ENCODE measurements at places on chromosomes 2 and 18. TPM values are rescaled to one million over a fixed set of nuclear protein-coding genes. Genes with fewer than 3 reads are reported as not detected.
A peak's percentile ranks its signal among the peaks of the same experiment; 100 is the strongest.

The GTF2A1L gene
- polyA plus RNA-seq: 0.65 TPM

DNA sequence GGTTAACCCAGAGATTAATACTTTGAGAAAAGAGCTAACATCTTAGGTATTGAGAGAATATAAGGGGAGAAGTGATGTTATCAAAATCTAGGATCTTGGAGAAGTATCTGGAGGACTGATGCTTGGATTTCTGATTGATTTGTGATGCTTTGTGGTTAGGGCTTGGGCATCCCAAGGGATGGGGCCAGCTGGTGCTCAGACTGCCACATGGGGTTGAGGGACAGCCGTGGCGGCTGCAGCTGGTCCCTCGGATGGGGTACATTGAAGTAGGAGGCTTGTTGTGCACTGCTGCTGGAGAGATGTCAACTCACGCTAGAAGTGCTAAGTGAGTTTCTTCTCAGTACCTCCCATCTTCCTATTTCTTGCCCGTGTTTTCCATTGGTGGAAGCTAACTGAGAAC, 22.4 kb downstream of the HRH4 start:
- no peak for DNase-seq

- DNase-seq: no peak
Observed at GRCh38 chr2:240287496-240288086, 147.1 kb upstream of the OTOS start.

- no peak for DNase-seq
Observed at GRCh38 chr2:78077633-78078032, 555.5 kb upstream of the LRRTM4 start.

DNA sequence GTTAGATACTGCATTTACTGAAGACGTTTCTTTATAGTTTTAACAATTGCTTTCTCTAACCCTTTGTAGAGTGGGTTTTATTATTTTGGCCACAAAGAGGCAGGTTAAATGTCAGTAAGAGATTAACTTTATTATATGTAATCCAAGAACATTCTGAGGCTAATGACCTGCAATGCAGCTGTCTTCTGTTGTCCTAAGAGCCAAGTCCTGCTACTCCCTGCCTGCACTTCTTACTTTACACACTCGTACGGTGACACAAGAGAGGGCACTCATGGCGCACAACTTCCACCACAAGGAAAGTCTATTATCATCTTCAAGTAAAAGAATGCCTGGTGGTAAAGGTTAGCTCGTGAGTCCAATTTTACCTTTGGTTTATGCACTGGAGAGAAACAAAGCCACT, 471.0 kb upstream of the HNMT start:
- no peak for DNase-seq

GRCh38 chr2:84880645-84881521, at the start of gene TRABD2A:
Gene TRABD2A (minus strand): TSS chr2:84881084. CDS start chr2:84881039, 45 bp downstream.
- DNase-seq: peak; percentile 81

DNA sequence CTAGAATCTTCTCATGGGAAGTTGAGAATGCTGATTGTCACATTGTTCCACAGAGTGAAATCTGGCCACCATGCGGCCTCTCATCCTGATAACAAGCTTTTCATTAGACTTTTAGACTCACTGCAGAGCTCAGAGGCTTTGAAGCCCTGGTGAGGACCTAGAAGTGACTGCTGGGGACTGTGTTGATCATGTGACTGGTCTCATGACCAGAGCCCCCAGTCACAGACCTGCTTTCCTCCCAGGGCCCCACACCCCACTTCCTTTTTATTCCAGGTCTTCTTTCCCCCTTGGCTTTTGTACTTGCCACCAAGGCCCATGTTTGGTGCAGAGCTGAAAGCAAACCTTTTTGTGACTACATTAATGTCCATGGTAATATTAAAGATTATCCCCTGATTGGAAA, 45.2 kb downstream of the PRKCE start:
- no peak for DNase-seq

The ANO7 gene
- polyA plus RNA-seq: 4.0 TPM

The LYG2 gene
- polyA plus RNA-seq: 0.99 TPM

The DPP4 gene
- 1.0 TPM for polyA plus RNA-seq

The C2orf66 gene
- not detected for polyA plus RNA-seq

DNA sequence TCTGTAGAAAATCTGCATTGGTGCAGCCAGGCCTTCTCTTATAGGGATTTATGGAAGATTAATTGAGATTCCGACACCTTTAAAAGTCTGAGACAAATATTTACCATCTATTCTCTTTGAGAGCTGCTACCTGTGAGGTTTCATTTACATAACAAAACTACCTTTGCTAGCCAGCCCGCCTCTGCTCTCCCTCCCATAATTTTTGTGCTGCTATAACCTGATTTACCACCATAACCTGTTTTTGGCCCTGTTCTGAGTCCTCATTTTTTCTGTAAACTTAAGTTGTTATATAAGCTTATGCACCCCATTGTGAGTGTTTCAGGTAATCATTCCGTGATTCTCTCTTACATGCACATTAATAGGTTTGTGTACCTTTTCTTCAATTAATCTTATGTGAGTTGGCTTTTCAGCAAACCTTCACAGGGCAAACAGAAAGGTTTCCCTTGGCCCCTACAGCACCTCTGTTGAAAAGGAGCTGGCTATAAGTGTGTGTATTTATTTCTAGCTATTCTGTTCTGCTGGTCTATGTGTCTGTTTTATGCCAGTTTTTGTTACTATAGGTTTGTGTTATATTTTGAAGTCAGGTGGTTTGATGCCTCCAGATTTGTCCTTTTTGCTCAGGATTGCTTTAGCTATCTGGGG, 114.9 kb upstream of the XIRP2 start:
- DNase-seq: peak; percentile 71

DNA sequence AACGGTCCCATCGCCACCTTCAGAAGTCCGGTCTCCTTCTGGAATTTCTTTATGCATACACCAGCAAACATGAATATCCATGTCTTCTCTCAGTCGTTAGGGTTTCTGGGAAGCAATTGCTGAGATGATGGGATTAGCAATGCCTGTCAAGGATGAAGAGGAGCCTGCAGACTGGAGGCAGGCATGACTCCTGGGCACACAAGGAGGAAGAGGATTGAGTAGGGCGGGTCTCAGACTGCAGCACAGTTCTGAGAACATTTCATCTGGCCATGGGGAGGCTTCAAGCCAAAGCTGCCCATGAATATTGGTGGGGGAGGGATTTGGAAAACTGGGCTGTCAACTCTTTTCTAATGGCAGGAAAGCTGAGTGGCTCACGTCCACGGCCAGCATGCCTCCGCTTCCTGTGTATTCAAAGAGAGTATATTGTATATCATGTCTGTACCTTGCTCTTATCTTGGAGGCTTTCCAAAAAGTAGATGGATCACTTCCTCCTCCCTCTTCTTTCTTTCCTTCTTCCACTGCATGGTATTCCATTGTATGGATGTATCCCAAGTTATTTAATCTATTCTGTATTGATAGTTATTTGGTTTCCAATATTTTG, 24.5 kb downstream of the MC2R start:
- DNase-seq: no peak

DNA sequence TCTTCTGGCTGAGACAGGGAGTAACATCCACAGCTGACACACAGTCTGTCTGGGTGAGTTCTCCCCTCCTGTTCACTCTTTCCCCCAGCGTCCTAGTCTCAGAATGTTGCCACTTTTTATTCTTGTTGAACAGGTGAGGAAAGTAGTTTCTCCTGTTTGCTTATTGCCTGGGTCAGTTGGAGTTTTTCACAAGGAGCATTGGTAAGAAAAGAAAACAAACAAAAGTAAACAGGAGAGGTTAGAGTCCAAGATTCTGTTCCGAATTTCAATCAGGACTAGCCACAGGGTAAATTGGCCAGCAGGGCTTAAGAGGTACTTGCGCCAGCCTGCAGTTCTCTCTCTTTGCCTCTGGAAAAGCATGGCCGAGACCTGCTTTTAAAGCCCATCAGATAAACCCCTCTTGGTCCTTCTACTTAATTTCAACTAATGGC, 255.0 kb upstream of the EPAS1 start:
- DNase-seq: peak; percentile 23

DNA sequence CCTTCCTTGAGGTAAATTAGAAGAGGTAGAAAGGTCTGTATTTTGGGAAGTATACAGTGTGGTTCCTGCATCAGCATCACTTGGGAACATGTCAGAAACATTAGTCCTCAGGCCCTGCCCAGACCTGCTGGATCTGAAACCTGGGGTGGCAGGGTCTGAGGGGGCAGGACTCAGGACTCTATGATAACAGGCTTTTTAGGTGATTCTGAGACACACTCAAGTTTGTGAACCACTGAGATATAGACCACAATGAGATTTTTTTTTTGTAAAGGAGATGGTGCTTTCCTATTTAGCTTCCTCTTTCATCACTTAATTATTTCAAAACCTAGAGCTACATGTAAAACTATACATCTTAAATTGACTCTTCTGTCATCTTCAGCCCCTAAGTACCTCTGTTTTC, 262.7 kb upstream of the SPOPL start:
- no peak for DNase-seq

The OTOS gene
- 0.40 TPM for polyA plus RNA-seq

GRCh38 chr2:163919717-163920116, 183.9 kb upstream of the FIGN start:
- DNase-seq: no peak

- no peak for DNase-seq
Observed at GRCh38 chr2:168722592-168722991, 79.8 kb upstream of the NOSTRIN start.

GRCh38 chr2:6883448-6884122, 6.0 kb downstream of the RSAD2 start:
- no peak for DNase-seq

- no peak for DNase-seq
Observed at GRCh38 chr2:190103144-190103543, 40.6 kb upstream of the MSTN start.

DNA sequence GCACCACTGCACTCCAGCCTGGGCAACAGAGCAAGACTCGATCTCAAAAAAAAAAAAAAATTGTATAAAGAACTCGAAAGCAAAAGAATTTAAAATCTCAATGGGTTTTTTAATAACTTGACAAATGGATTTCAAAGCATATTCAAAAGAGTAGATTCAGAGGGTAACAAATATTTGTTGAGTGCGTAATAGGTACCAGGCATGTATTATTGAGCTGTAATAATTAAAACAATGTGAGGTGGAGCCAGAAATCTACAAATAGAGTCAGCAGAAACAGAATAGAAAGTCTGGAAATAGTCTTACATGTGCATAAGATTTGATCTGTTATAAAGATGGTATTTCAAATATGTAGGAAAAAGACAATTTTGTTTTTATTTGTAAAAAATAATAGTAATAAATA, 19.1 kb upstream of the RAB11FIP5 start:
- DNase-seq: no peak

- DNase-seq: peak; percentile 87
Observed at GRCh38 chr2:70477441-70477844, 76.2 kb downstream of the TGFA start.

DNA sequence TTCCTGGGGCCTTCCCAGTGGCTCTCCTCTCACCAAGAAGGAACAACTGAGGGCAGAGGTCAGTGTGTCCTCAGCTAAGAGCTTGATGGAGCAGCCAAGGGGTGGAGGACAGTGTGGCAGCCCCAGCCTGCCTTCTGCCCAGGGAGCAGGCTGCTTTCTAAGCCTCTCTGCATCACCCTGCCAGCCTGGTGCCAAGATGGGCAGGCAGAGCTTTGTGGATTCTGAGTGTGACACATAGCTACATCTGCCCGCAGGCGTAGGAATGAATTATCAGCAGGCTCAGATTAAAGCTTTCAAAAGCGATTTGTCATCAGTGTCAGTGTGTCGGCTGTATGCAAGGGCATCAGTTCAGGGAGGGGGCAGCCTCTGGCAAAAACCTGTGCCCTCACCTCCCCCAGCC, 8.7 kb downstream of the MAL start:
- DNase-seq: no peak

GRCh38 chr2:134782107-134782506, 56.3 kb upstream of the ACMSD start:
- no peak for DNase-seq

GRCh38 chr2:139940686-139941085, 1160.5 kb upstream of the NXPH2 start:
- no peak for DNase-seq

DNA sequence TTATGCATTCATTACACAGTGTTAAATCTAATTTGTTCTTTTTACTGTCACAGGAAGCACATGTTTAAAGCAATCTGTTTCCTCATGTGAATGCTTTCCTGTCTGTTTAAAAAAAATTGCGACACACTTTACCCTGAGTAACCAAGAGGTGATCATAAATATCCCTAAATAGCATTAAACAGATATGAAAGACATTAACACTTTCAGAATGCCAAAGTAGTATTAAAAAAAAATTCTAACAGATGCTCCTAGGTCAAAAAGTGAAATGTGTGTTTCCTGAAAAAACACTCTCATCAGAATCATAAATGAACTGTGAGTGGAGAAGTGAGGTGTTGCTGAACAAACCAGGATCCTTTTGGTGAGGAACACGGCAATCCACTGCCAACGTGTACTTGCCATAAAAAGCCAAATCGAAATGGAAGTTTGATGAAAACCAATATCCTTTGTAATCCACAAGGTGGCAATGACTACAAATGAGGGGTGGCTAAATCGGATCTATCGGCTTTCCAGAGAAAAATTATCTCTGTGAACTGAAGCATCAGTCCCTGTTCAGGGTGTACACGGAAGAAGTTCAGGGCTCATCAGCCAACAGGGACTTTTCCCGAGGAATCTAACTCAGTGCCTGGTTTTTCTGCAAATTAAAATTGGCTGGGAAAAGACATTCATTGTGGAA, 248.9 kb downstream of the TCF4 start:
- DNase-seq: peak; percentile 34

GRCh38 chr2:237691908-237692600, 64.7 kb downstream of the LRRFIP1 start:
- DNase-seq: peak; percentile 98

GRCh38 chr2:60849187-60849586, 32.2 kb upstream of the REL start:
- no peak for DNase-seq

The FZD7 gene
- polyA plus RNA-seq: 188 TPM

DNA sequence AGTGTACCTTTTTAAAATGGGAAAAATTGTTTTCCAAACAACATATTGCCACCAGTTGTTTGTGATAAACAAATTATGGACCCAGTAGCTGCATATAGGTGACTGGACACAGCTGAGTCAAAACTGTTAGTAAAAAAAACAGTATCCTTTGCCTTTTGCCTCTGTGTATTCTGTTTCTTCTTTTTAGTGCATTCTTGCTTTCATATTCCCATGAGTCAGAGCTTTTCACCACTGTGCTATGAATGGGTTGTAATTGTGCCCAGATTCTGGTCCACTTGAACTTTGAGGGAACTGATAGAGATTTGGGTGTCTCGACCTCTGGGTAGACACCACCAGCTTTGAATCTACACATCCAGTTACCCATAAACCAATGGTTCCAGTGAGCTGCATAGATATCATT, 1441.9 kb upstream of the ZEB2 start:
- no peak for DNase-seq

- no peak for DNase-seq
Observed at GRCh38 chr2:241815477-241816430, 6.8 kb downstream of the NEU4 start.
